Testis (tissue), 5 donors: ENCODE measurements at places on chromosomes 6 and 20.

DNA sequence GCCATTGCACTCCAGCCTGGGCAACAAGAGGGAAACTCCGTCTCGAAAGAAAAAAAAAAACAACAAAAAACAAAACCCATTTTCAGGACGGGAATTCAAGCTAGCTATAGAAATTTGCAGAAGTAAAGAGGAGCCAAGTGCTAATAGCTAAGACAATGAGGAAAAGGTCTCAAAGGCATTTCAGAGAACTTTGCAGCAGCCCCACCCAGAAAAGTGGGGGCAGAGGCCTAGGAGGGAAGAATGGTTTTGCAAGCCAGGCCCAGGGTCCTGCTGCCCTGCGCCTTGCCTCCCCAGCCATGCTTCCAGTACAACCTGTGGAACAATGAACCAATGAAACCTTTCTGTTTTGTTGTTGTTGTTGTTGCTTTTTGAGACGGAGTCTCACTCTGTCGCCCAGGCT lies 38.3 kb upstream of the SAMHD1 start:
- H3K4me1 ChIP-seq: no peaks in the 10 kb centered on the region
- H3K4me3 ChIP-seq: no peak overlapping the region
- H3K27me3 ChIP-seq: no peaks in the 10 kb centered on the region
- no peak overlapping the region for H3K27ac ChIP-seq

DNA sequence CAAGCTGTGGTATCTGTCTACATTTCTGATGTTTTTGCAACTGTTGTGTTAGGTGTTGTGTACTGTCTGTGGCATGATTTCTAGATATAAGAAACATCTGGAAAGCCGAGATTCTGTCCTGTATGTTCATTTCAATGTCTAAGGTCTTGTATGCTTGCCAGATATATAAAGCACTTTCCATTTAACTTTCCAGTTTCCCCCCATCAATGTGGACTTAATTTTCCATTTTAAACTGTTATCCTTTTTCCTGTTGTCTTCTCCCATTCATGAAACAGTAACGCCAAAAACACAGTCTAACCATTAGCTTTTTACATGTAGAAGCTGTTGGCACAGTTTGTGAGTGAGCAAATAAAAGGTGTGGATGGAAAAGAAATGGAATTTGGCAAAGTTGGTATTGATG lies 181.6 kb downstream of the FARS2 start:
- H3K36me3 ChIP-seq: no peaks in the 10 kb centered on the region
- H3K27me3 ChIP-seq: no peaks in the 10 kb centered on the region
- H3K4me1 ChIP-seq: no peaks in the 10 kb centered on the region
- no peak overlapping the region for H3K4me3 ChIP-seq

DNA sequence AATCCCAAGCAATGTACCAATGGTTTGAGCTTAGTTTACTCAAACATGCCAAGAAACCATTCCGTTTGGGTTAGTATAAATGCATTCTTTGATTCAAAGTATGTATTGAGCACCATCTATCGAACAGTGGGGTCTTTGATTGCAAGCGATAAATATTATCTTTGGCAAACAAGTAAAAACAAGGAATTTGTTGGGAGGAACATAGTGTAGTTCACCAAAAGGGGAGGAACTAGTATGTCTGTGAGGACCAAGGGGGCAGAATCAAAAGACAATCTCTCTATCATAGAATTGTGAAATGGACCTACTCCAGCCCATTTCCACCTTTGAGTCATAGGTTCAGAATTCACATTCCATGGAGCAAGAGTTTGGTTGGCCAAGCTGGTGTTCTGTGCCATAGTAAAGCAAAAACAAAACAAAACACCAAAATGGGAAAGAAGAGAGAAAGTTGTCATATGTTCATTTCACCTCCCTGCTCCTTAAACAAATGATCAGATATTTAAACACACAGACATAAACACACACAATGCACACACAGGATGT lies 266.0 kb downstream of the TSHZ2 start:
- no peak overlapping the region for H3K4me3 ChIP-seq
- no peaks in the 10 kb centered on the region for H3K4me1 ChIP-seq
- no peak for DNase-seq
- H3K36me3 ChIP-seq: no peaks in the 10 kb centered on the region

- no peaks in the 10 kb centered on the region for H3K27me3 ChIP-seq
- H3K36me3 ChIP-seq: no peaks in the 10 kb centered on the region
- no peak overlapping the region for H3K4me3 ChIP-seq
- H3K4me1 ChIP-seq: peaks cover 5% of the 10 kb centered on the region
- no peak for DNase-seq
- no peak overlapping the region for H3K27ac ChIP-seq
These were observed 83.0 kb downstream of the HFE start for GRCh38 chr6:26170181-26170580.

DNA sequence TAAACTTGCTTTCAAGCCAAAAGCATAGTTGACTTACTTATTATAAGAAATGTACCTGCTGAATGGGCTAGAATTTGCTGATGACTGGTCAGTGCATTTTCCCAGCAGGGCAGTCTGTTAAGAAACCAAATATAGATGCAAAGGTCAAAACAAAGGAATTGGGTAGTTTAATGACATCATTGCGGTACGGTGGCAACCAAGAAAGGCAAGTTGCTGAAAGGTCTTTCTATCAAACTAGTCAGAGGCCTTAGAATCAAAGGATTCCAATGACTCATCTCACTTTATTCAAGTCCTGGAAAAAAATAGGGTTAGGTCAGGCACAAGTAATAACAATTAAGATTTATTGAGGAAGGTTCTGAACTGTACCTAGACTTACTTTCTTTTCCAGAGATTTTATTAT lies 76.4 kb downstream of the KIZ start:
- DNase-seq: no peak
- H3K4me3 ChIP-seq: no peak overlapping the region
- H3K4me1 ChIP-seq: no peaks in the 10 kb centered on the region
- no peak overlapping the region for H3K27ac ChIP-seq

GRCh38 chr20:47799116-47799715 lies 13.9 kb upstream of the SULF2 start:
- DNase-seq: no peak
- no peaks in the 10 kb centered on the region for H3K4me1 ChIP-seq
- no peak overlapping the region for H3K4me3 ChIP-seq
- H3K27ac ChIP-seq: no peak overlapping the region
- H3K27me3 ChIP-seq: no peaks in the 10 kb centered on the region
- H3K36me3 ChIP-seq: no peaks in the 10 kb centered on the region
